ENCODE measurements at places on chromosomes 5 and 9. TPM values are rescaled to one million over a fixed set of nuclear protein-coding genes. Genes with fewer than 3 reads are reported as not detected.

Gene CEL
- total RNA-seq: 0.43 TPM

Gene CYSRT1
- 1.1 TPM for total RNA-seq

Gene SEPTIN8
- 61.8 TPM for total RNA-seq

Gene DHX29
- 45.0 TPM for total RNA-seq

Gene C5
- 1.5 TPM for total RNA-seq

Gene DMRT3
- not detected for total RNA-seq

Gene INVS
- 11.7 TPM for total RNA-seq

DNA sequence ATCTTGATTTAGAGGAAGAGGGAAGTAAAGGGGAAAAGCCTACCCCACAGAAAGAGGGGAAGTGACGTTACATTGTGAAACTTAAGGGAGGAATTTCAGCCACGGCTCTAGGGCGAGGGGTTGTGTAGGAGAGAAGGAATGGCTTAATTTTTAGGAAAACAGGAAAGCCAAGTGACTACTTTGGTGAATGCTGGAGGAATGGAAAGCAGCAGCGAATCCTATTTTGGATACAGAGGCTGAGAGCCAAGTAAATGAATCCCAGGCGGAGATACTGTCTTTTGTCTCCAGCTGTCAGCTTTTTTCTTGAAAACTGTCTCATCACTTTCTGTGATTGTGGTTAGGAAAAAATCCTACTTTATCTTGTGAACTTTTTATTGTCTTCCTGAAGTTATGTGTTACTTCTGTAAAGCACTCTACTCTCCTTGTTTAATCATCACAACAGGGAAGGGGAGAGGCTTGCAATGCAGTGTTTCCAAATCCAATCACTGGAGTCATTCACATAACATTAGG lies 188.4 kb downstream of the TSSK1B start:
- DNase-seq: no peak

- DNase-seq: no peak
Observed at GRCh38 chr5:77461287-77461686, 30.8 kb downstream of the WDR41 start.

- DNase-seq: no peak
Observed at GRCh38 chr5:134153657-134154056, 23.1 kb downstream of the SKP1 start.

DNA sequence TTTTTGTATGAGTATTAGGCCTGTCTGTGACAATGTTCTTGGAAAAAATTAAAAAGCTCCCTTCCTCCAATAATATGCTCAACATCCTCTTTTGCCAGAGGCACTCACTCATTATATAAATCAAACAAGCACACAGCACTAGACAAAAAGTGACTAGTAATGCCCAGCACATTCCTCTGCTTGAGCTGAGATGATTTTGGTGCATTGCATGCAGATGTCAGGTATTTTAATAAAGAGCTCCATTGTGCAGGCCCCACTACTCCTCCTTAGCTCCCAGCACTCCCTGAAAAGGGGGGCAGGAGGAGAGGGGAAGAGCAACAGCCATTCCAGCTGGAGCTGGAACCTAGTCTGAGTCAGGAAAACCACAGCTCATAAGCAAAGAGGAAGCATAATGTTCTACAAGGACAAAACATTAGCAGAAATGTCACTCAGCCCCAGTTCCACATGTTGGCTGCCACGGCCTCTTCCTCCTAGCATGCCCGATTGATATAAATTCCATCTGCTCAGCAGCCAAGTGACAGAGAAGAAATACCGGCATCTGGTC lies 348.5 kb downstream of the BNC2 start:
- DNase-seq: peak; percentile 90

GRCh38 chr5:11609570-11610303 lies 294.5 kb downstream of the CTNND2 start:
- DNase-seq: no peak

- no peak for DNase-seq
Observed at GRCh38 chr5:170336065-170336464, 38.5 kb upstream of the LCP2 start.

- no peak for DNase-seq
Observed at GRCh38 chr5:107463731-107464130, 207.0 kb downstream of the EFNA5 start.

DNA sequence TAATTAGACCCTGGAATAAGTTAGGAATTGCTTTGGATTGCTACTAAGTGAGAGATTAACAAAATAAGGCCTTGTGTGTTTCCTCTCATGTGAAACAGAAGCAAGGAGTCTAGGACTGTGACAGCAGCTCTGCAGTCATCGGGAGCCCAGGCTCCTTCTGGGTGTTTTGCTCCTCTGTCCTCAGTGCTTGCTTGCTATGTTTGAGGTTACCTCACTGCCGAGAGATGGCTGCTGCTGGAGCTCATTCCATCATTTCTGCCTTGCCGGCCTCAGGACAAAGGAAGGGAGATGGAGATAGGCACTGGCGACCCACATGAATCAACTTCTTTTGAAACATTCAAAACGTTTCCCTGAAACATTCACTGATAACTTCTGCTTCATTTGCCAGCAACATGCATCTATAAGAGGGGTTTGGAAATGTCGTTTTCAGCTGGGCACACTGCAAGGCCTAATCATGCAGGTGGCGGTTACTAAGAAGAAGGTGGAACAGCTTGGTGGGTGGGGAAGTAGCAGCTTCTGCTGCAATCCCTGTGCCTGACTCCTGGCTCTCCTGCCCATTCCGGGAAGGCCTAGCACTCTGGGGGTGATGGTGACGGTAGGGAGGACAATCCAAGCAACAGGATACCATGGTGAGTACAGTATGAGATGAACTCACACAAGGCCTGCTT lies 77.2 kb upstream of the CD180 start:
- no peak for DNase-seq

- no peak for DNase-seq
Observed at GRCh38 chr5:15785531-15785981, 285.6 kb downstream of the FBXL7 start.

DNA sequence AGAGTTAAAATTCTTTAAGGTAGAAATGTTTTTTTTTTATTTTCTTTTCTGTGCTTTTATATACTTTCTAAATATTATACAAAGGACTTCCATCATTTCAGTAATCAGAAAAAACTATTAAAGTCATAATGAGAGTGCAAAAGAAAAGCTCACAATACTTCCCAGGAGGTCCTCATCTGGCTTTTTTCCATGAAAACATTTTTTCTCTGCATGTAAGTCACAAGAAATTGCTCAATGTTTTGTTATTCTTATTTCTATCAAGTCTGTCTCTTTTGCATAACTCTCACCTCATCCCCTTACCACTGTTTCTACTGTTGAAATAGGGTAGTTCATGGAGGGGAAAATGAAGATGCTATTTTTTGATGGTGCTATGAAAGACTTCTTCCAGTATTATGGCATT lies 375.0 kb downstream of the TMEM232 start:
- DNase-seq: no peak

DNA sequence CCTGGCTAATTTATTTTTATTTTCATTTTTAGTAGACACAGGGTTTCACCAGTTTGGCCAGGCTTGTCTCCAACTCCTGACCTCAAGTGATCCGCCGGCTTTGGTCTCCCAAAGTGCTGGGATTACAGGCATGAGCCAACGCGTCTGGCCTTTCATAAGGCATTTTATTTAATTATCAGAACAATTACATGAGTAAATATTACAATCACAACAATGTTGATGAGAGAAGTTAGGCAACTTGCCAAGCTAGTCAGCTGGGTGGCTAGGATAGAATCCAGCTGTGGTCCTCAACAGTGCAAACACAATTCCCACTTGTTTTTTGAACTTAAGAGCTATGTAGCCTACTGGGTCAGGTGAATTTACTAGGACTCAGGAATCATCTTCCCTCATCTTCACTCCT lies 22.0 kb downstream of the C9orf57 start:
- no peak for DNase-seq

DNA sequence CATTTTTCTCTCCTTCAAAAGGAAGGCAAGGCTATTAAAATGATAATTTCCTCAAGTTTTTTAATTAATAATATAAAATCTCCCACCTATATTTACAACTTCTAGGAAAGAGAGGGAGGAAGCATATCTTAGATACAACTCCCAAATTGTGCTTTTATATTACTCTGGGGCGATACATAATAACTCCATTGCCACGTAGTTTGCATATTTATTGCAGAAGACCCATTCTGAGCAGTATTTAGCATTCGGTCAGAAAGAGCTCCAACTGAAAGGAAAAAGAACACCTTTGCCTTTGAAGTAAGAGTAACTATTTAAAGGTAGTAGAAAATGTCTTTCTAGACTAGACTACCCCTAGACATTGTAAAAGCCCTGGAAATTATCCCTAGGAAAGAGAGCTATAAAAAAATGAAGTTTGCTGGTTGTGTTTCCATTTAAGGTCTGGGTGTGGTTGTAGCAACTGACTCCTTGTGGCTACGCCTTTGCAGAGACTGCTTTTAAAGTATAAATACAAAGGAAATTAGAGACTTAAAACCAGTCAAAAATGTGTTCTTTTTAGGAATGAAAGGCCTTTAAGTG lies 566.1 kb downstream of the ZNF608 start:
- no peak for DNase-seq

- no peak for DNase-seq
Observed at GRCh38 chr5:35626553-35626952, 8.9 kb downstream of the SPEF2 start.

GRCh38 chr5:171968531-171968930 lies 37.9 kb downstream of the FBXW11 start:
- no peak for DNase-seq

GRCh38 chr9:129391221-129391661 lies 213.2 kb upstream of the IER5L start:
- no peak for DNase-seq

GRCh38 chr9:68545033-68545705 lies 4.5 kb upstream of the TMEM252 start:
- DNase-seq: no peak

GRCh38 chr9:33227741-33228140 lies 12.2 kb upstream of the SPINK4 start:
- no peak for DNase-seq

DNA sequence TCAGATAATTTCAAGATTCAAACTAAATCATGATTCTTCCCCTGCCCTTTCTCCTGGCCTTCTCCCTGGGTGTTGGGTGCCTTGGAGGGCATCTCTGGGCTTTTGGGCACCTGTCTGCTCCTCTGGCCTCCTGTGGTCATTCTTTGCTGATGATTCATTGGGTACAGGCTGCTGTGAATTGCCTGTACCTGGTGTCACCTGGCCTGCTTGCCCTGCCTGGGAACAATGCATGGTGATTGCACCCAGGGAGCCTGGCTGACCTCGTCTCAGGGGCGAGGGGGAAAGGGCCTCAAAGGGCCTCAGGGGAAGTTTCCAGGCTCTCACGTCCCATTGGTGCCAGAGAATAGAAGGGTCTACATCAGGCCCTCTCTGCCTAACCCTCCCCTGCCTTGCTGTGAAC lies 20.1 kb upstream of the CKMT2 start:
- no peak for DNase-seq

DNA sequence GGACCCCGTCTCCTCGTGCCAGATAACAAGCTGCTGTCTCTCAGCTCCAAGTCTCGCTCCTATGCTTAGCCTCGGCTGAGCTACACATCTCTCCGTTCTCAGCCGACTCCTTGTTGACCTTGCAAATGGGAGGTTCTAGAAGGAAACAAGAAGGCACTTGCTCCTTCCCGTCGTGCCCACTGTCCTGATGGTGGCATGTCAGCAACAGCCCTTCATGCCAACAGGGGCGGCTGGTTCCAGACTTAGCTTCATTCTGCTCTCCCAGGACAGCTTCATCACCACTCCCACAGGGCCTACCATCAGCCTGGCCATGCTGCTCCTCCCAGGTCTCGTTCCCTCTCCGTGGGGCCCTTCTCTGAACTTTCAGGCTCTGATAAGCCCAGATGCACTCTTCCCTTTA lies 13.0 kb upstream of the RASGEF1C start:
- DNase-seq: no peak

- DNase-seq: no peak
Observed at GRCh38 chr9:110260911-110261310, 4.6 kb upstream of the TXN start.

DNA sequence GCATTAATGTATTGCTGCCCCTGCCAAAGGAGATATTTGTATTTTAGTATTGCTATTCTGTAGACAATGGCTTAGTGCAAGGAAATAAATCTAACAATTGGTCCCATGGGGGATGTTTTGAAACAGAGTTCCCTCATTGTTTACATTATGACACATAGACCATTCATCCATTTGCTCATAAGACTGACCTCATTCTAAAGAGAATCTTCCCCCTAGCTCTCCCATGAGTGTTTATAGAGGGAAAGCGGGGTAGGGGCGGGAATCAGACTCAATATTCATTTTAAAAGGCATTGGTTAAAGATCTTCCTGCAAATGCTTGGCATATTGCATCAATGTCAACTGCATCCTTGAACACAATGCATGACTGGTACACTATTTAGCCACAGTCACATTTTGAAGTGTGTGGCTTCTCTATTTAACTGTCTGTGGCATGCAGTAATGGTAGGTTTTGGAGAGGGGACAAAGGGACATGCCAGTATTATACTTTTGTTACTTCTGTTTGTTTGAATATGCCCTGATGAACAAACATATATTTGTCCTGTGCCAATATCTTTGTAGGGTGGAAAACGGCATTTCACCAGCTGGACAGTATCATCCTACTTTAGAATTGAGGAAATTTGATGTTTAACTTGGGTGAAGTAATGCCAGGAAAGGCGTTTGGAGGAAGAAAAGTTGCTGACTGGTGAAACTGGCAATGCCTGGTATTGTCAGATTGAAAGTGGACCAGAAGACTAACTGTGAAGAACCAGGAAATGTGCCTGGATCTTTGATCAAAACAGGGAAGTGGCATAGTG lies 84.1 kb upstream of the MEGF10 start:
- DNase-seq: peak; percentile 22

DNA sequence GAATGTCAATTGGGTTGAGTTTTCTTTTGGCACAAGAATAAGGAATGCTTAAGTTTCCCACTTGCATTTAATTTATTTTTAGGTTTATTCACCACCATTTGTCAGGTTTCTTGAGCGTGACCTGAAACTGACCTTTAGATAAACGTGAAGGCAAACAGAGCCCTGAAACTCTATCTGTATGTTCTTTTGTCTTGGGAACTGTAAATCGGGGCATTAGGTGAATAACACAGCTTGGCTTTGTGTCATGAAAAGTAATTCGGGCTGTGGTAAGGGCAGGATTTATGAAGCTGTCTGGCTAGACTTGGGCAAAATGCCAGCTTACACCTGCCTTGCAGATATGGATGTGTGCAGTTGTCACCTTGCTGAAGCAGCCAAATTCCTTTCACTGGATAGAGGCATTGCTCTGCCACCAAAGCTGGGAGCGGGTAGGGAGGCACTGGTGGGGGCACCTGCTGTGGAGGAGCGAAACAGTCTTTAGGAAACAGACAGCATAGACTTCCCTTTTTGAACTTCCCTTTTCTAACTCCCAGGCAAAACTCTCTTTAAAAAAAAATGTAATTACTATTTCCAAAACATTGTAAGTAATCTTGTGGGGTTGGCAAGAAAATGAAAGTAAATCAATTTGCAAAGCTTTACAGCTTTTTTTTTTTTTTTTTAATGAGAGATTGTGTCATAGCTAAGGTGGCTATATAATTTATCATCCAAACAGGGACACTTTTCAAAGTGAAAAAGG lies 545.2 kb downstream of the CSNK1G3 start:
- DNase-seq: no peak

DNA sequence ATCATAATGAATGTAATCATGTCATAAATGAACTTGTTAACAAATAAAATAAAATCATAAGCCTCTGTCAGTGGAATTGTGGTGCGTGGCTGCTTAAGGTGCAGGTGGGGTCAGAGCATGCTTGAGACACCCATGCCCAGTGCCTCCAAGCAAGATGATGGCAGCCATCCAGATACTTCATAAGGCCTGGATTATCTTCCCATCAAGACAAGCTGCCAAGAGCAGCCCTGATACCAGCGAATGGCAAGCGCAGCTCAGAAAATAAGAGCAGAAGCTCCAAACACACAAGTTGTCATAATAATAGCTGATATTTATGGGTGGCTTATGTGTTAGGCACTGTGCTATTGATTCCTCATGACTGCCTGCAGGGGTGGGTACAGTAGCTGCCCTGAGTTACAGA lies 21.8 kb upstream of the LMX1B start:
- no peak for DNase-seq

All from HFFc6 (cell line).